ENCODE measurements at places on chromosomes 11 and 22. TPM values are rescaled to one million over a fixed set of nuclear protein-coding genes. Genes with fewer than 3 reads are reported as not detected.

Gene EI24
- polyA plus RNA-seq, result 132 TPM

Gene BEST1
- 0.75 TPM for polyA plus RNA-seq

Gene MYOD1
- polyA plus RNA-seq, result not detected

Gene SCN3B
- polyA plus RNA-seq, result 0.74 TPM

Gene ADM2
- 3.3 TPM for polyA plus RNA-seq

Gene GNAZ
- polyA plus RNA-seq, result 2.9 TPM

Gene PDE3B
- polyA plus RNA-seq, result 4.3 TPM

Gene KCNQ1OT1
- polyA plus RNA-seq, result 0.89 TPM

Gene SLC22A12
- not detected for polyA plus RNA-seq

Gene POU2AF1
- not detected for polyA plus RNA-seq

Gene CCDC89
- polyA plus RNA-seq, result not detected

Gene CSF2RB
- not detected for polyA plus RNA-seq

Gene CCDC90B
- polyA plus RNA-seq, result 89.0 TPM

Gene OR5A1
- polyA plus RNA-seq, result 0.21 TPM

Gene TREH
- 0.36 TPM for polyA plus RNA-seq

Gene C22orf23
- 0.64 TPM for polyA plus RNA-seq

Gene GRM5
- 0.12 TPM for polyA plus RNA-seq

Gene CHRDL2
- polyA plus RNA-seq, result 0.38 TPM

Gene OMP
- not detected for polyA plus RNA-seq

Gene SCARF2
- 2.2 TPM for polyA plus RNA-seq

Gene RASL10A
- polyA plus RNA-seq, result 0.99 TPM

Gene KCTD17
- polyA plus RNA-seq, result 21.2 TPM

Data from GM23338 (cell line).